ENCODE measurements at places on chromosomes 7 and 10.

GRCh38 chr10:75040576-75040975 lies 70.9 kb upstream of the SAMD8 start:
- no peak for DNase-seq

DNA sequence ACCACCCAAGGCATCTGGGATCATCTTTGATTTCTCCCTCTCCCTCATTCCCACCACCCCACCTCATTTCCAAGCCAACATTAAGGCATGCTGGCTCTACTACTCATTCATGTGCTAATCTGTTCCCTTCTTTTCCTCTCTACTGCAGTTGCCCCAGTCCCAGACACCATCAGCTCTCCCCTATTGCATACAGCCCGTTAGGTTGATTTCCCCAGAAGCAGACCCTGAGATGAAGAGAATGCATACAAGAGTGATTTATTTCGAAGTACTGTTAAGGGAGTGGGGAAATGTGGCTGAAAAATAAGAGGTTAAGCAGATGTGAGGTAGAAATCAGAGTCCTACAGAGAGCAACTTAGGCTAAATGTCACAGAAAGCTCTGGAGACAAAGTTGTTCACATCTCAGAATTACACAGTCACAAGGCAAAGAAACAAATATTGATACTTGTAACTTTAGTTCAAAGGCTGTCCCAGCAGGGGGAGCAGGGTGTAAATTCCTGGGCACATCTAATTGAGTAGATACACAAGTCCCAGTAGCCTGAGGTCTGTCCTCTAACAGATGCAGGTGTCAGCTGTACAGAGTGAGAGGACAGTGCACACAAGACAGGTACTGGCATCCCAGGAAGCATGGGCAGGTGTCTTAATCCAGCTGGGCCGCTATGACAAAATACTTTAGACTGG lies 20.9 kb downstream of the AKR1D1 start:
- DNase-seq, result peak; percentile 59

GRCh38 chr10:28411648-28412047 lies 108.8 kb upstream of the MPP7 start:
- DNase-seq, result no peak

- peak; percentile 81 for DNase-seq
Observed at GRCh38 chr10:72171175-72171630, 44.6 kb upstream of the ANAPC16 start.

GRCh38 chr7:74324531-74325209 lies 35.5 kb downstream of the CLIP2 start:
- DNase-seq, result no peak

- no peak for DNase-seq
Observed at GRCh38 chr10:24495666-24496460, 227.8 kb downstream of the ARHGAP21 start.

All from brain microvascular endothelial cell (primary cell).